Bone marrow (tissue), 2 donors: ENCODE measurements at places on chromosomes 16 and 17.

- no peak for DNase-seq
These were observed 16.7 kb upstream of the IRF8 start for GRCh38 chr16:85882181-85882810.

GRCh38 chr17:46995841-46996571 lies 17.0 kb upstream of the RPRML start:
- no peak for DNase-seq

DNA sequence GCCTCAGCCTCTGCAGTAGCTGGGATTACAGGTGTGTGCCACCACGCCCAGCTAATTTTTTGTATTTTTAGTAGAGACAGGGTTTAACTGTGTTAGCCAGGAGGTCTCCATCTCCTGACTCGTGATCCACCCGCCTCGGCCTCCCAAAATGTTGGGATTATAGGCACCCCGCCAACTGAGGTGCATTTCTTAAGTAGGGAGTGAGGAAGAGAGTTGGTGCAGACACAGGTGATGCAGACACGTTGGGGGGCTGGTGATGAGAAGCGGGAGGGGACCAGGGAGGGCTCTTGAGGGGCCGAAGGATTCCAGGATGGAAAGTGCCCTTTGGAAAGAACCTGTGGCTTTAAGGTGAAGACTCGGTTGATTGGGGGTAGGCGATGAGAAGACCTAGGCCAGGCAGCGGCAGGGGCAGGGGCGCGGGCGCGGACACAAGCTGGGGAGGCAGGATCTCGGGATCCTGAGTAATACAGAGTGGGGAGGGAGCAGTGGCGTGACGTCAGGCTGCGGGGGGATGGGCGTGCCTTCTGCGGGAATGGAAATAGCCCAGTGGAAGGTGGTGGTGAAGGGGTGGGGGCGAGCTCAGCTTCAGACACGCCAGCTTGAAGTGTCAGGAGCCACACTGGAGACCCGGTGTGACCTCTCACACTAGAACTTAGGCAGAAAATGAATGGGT lies 2.5 kb upstream of the ATP6V0C start:
- no peak for DNase-seq

GRCh38 chr16:65752522-65752844 lies 614.0 kb upstream of the CDH5 start:
- DNase-seq = no peak

GRCh38 chr16:27174007-27174406 lies 29.3 kb upstream of the KDM8 start:
- DNase-seq = no peak

GRCh38 chr17:30599428-30600059 lies 122.3 kb downstream of the GOSR1 start:
- DNase-seq = no peak

GRCh38 chr17:57615836-57616757 lies 129.0 kb downstream of the CCDC182 start:
- DNase-seq = no peak

GRCh38 chr17:80568246-80568645 lies 23.6 kb downstream of the RPTOR start:
- no peak for DNase-seq

DNA sequence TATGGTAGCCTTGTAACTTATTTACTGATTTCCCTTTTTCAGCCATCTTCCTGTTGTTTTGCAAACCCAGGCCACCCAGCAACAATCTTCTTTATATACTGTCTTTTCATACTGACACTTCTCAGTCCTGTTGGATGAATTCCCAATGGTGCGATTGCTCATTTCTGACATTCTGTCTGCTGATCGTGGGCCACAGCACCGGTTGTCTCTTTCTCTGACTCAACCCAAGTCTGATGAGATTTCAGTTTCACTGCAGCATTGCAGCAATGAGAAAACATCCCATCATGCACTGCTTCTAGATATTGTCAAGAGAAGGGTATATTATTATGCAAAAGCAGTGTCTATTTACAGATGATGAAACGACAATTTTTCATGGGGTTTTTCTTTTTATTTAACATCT lies 349.2 kb upstream of the HSBP1 start:
- no peak for DNase-seq

GRCh38 chr17:48520631-48521079 lies 10.2 kb downstream of the HOXB1 start:
- DNase-seq = no peak
